Activated naive CD8-positive, alpha-beta T cell treated with anti-CD3 and anti-CD28 coated beads for 36 hours (primary cell): ENCODE measurements at places on chromosomes 5 and 9. TPM values are rescaled to one million over a fixed set of nuclear protein-coding genes. Genes with fewer than 3 reads are reported as not detected.

GRCh38 chr5:79642210-79642609 is 30.0 kb downstream of the TENT2 start:
- no peak for DNase-seq

DNA sequence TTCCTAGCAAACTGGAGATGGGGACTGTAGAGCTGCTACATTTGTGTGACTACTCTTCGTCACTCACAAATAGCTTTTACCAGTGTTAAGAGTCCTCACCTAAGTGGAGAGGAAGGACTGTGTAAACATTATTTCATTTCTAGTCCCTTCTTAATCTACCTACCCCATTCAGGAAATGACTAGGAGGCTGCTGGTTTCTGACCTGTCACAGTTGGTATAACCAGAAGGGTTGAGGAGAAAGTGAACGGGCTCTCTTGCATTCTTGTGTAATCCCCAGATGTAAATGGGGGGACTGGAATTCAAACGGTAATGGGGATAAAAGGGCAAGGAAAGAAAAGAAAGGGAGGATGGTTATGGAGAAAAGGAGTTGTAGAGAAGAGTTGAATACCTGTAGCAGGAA is 35.4 kb upstream of the BNIP1 start:
- no peak for DNase-seq

- no peak for DNase-seq
These were observed 64.4 kb downstream of the SNX18 start for GRCh38 chr5:54581831-54582548.

GRCh38 chr5:77200663-77201062 is 9.8 kb upstream of the PDE8B start:
- no peak for DNase-seq

DNA sequence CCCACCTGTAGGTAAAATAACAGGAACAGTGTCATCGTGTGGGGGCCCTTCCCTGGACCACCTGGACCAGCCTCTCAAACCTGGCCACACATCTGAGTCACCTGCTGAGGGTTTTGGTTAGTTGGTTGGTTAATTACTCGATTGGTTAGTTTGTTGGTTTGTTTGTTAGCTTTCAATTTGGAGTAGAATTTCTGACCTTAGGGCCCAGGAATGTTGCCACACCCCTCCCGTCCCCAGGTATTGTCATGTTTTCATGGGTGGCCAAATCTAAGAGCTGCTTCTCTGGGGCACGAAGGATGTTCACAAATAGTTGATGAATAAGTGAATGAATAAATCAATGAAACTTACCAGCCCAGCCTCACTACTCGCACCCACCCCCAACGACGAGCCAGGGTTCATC is 21.9 kb downstream of the NTNG2 start:
- no peak for DNase-seq

DNA sequence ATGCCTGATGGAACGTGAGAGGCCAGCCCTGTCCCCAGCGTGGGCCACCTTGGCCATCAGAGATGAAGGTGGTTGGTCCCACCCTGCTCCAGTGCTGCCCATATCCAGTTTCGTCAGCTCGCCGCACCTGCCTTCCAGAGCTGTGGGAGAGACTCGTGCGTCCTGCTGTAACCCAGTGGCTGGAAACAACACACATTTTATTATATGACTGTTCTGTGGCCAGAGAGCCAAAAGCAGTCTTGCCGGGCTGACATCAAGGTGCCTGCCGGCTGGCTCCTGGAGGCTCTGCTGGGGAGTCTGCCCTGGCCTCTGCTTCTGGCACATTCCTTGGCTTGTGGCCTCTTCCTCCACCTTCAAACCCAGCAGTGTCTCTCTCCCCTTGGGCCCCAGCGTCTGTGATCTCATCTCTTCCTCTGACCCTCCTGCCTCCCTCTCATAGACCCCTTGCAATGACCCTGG is 94.7 kb downstream of the RXRA start:
- DNase-seq: no peak

DNA sequence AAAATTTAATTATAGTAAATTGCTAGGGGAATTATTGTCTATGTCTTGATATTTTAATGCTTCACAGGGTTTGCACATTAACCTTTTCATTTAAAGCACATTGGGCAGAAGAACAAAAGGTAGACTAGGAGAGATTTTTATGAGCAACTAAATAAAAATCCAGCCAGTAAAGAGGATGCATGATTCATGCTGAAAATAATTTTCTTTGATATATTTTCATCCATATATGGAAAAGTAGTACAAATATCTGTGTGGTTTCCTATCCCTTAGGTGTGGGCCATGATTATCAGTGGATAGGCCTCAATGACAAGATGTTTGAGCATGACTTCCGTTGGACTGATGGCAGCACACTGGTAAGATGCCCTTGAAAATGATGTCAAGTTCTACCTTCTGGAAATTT is 83.1 kb downstream of the VCAN start:
- no peak for DNase-seq

DNA sequence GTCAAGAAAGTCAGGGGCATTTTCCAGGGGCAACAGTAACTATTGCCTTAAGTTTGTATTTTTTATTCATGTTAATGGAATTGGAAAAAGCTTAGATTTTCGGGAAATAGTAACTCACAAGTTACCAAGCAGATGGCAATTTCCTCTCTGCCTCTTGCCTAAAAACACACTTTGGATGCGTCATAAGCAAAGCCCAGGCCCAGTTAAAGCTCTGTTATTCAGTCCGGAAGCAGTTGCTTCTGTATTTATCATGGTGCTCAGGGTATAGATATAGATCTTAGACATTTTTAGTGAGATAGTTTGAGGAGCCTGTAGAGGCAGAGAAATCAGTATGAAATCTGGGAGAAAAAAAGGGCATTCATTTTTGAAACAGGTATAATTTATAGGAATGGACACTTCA is 260.3 kb upstream of the TNC start:
- DNase-seq: no peak

DNA sequence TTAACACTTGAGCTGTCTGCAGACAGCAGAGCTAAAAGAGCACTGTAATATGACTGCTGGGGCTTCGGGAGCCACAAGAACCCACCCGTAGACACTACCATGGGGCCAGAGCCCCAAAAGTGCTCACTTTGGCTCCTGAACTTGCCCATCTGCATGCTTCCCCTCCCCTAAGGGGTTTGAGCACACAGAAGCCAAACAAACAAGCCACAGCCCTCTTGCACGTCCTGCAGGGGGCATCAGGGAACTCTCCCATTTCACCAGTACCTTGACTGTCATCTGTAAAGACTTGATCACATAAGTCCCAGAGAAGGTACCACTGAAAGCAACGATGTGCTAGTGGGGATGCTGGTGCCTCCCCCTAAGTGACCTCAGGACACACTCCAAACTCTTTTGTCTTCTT is 681.8 kb downstream of the SEMA5A start:
- no peak for DNase-seq

DNA sequence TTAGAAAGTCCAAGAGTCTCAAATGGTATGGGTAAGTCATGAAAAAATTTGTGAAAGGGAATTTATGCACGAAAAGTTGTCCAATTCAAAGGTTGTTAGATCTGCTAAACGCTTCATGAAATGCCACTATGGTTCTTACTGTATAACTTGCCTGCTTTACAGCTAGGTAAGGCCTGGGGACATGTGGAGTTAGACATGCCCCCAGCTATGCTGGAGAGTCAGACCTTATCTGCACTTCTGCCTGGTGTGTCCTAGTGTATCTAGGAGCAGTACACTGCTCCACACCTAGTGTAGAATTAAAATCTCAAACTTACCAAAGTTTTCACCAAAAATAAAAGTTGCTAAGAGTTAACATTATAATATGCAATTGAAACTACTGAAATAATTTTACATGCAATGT is 136.8 kb downstream of the MAPKAP1 start:
- no peak for DNase-seq

GRCh38 chr5:79509244-79509885 is 4.6 kb downstream of the HOMER1 start:
- no peak for DNase-seq

DNA sequence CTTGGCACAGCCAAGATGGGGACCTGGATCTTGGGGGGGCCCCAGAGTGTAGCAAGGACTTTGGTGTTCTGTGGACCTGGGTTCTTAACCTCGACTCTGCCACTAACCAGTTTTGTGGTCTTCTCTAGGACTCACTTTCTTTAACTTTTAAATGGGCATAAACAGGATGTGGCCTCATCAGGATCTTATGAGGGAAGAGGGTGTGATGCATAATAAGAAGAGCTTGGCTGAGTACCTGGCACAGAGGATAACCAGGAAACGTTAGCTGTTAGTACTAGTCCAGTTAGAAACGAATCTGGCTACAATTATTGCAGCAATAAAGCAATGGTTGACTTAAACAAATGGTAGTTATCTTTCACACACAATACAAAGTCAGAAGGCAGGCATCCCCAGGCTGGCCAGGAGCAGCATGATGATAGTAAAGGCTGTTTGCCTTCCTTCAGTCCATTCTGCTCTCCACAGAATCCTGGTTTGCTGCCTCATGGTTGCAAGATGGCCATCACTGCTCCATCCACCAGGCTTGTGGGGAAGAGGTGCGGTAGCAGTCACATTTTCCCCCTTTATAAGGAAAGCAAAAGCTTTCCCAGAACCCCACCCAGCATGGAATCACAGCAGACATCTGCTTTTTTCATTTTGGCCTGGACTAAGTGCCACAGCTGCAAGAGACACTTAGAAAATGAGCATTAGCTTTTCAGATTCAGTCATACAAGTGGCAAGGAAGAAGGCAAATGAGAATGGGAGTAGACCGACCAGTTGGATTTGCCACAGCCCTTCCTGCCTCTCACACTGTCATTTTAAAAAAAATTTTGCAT is 225.0 kb downstream of the AOPEP start:
- DNase-seq: no peak

- no peak for DNase-seq
These were observed 141.7 kb upstream of the STK32A start for GRCh38 chr5:147093138-147093537.

GRCh38 chr9:27572918-27573633 is at the start of gene C9orf72:
TSS of gene C9orf72 (minus strand) at chr9:27573481. CDS start at chr9:27567120, 6,361 bp downstream.
- DNase-seq: peak; percentile 87

Gene PHF24
- total RNA-seq: 0.30 TPM

Gene PCA3
- not detected for total RNA-seq

Gene CENPP
- total RNA-seq: 26.5 TPM

Gene GABRA1
- total RNA-seq: not detected

Gene SPATA31D4
- total RNA-seq: not detected
